ENCODE measurements at places on chromosomes 11 and 22.
A peak's percentile ranks its signal among the peaks of the same experiment; 100 is the strongest.

GRCh38 chr11:62267576-62267975 lies 2.4 kb upstream of the SCGB2A2 start:
- no peak for DNase-seq

DNA sequence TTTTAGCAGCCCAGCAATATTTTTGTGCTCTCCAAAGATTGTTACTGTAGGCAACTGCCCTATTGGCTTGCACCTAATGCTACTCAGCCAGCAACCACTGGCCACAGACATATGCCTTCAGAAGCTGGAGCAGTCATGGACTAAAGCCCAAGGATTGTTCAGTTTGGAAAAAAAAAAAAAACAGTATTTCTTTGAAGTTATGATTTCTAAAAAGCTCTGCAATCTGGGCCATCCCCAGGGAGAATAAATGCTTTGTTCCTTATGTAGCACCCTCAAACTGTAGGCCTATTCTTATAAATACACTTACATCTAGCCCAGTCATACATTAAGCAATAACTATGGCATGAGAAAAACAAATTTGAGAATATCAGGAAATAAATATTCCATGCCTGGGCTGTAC lies 2190.5 kb upstream of the RAG2 start:
- DNase-seq: no peak

DNA sequence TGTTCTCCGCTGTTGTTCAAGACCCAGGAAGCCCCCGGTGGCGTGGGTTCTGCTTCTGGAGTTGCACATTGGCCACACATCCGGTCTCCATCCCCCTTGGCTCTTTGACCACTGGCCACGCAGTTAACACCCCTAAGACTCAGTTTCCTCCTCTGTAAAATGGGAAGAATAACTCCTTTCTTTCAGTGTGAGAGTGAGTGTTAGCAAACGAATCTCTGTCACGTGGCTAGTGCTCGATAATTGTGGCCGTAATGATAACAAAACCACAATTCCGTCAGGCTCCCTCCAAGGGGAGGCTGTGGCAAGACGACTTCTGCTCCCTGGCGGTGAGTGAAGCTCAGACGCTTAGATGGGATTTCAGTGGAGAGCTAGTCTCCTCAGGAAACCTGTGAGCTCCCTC lies 315.2 kb upstream of the B3GAT1 start:
- DNase-seq: no peak

GRCh38 chr11:74015919-74016684 lies 7.2 kb upstream of the UCP3 start:
- no peak for DNase-seq

GRCh38 chr22:36486619-36487384 lies 5.4 kb upstream of the TXN2 start:
- DNase-seq: peak; percentile 42

DNA sequence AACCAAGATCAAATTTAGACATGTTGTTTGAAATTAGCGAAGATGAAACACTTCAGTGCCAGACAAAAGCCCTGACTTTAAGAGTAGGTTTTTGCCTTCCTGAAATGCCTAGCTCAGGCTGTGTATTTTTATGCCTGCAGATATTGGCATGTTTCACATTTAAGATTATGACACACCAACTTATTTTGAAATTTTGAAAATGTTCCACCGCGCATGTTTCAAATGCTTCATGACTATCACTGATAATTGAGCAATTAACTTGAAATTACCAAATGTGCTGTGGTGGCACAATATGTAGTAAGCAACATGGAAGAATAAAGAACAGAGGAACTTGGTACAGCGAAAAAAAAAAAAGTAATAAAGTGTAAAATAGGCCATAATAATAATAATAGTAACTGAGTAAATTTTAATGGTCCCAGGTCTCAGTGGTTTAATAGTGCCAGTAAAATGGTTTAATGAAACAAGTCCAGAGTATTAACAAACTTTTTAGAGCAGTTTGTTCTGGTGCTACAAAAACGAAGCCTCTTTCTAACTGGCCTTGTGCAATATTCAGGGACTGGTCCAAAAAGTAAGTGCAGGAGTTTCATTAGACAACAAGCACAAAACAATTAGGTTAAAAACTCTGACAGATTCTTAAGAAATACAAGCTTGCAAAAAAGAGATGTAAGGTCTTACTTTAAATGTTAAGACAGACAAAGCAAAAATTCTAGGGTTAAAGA lies 112.5 kb upstream of the SOX6 start:
- DNase-seq: no peak

DNA sequence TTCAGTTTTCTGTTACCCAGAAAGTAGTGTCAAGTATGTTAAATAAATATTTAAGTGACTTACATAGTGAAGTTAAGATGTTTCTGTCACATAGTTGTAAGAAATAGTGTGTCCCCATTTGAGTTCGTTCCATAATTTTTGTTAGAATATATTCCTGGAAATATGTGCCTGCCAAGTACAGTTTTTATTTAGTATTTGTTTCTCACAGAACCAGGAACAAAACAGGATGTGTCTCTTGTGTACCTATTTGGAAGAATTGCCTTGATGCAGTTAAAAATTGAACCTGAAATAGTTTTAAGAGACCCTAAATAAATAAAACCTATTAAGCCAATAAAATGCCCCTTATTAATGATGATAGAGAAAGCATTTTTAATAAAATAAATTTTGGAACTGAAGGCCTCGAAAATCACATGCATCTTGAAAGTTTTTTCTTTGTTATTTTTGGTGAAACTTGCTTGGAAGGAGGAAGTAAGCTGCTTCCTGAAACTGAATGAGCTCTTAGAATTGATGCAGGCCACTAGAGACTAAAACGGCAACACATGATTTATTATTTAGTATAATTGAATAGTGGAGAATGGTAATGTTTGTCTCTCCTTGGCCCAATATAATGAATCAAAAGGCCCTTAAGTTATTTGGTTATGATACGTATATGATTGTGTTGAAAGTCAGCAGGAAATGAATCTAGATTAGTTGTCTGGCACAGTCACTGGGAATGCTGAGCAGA lies 55.9 kb downstream of the SWAP70 start:
- DNase-seq: no peak

DNA sequence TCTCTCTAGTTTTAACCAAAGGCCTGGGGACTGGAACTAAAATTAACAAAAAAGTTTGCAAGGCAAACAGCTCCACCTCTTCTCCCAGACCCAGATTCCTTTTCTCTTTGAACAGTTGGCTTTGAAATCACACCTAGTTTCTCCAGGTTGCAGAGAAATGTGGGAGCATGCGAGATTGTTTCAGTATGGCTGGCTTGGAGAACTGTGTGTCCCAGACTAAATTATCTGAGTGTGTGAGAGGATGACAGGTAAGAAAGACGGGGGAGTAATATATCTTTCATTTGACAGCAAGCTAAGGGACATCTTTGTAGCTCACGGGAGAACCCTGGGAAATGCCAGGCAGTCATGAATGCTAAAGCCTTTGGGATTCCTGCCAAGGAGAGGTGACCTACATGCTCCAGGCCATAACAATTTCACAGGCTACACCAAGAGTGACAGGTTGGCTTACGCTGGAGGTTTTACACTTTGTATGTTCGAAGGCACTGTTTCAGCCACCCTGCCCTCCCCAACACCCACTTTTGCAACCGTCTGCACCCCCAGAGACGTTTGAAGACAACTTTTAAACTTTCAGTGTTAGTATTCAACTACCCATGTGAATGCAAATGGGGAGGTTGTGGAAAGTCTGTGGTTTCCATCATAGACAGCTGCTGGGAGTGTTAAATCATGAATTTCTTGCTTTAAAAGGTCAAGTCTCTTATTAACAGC lies 109.3 kb upstream of the SNX19 start:
- no peak for DNase-seq

DNA sequence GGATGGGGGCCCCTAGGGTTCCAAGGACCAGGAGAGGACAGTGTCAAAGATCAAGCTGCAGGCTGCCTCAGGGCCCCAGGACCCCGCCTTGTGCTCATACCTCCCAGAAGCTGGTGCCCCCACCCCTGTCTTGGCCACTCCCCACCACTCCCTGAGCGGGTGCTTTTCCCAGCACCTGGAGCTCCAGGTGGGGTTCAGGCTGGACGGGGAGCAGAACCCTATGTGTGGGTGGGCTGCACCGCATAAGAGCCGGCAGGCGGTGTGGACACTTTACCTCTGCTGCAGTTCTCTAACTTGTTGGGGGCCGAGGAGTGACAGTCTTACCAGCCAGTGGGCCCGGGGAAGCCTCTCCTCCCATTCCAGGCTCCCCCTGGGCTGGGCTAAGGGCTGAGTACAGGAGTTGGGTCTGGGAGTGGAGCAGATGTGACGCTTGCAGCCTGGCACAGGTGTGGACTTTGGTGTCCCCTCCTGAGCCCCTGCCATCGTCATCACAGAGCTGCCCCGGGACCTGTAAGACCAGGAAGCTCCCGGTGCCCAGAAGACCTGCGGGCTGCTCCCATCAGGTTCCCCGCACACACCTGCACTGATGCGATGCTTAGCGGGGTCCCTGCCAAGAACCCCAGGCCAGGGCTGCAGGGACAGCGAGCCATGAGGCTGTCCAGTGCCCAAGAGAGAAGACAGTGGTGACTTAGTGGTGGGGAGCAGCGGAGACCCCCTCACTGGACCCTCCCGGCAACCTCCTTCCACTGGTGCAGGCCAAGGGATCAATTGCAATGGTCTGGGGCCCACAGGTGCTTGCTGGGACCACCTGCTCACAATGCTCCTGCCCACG lies 674.5 kb downstream of the BRD1 start:
- DNase-seq: no peak

Measured in stimulated activated CD4-positive, alpha-beta T cell treated with anti-CD3 and anti-CD28 coated beads, Interleukin-4, amount 100 ng/mL, for 48 hours (primary cell).